Cerebellum (tissue), 4 donors: ENCODE measurements at places on chromosomes 7 and 10.

GRCh38 chr7:132395361-132395760 is 180.9 kb downstream of the PLXNA4 start:
- DNase-seq = no peak

DNA sequence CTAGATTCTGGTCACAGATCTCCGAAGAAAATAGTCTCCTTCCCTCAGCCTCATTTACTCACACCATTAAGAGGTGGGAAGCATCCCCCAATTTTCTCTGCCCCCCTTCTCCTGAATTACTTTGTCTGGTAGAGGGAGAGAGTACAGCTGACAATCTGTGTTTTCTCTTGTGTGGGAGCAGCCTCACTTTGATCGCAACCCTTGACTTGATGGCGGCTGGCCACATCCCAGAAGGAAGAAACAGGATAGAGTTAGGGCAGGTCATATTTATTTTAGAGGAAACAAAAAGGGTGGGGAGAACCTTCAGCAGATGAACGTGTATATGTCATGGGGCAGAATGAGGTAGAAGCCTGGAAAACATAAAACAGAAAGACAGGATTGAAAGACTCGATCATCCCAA is 82.4 kb upstream of the FAM171A1 start:
- DNase-seq = no peak

GRCh38 chr10:46787321-46787615 is 124.0 kb upstream of the PTPN20 start:
- DNase-seq = peak; percentile 18

GRCh38 chr7:155380221-155380861 is 77.6 kb upstream of the EN2 start:
- peak; percentile 88 for DNase-seq

DNA sequence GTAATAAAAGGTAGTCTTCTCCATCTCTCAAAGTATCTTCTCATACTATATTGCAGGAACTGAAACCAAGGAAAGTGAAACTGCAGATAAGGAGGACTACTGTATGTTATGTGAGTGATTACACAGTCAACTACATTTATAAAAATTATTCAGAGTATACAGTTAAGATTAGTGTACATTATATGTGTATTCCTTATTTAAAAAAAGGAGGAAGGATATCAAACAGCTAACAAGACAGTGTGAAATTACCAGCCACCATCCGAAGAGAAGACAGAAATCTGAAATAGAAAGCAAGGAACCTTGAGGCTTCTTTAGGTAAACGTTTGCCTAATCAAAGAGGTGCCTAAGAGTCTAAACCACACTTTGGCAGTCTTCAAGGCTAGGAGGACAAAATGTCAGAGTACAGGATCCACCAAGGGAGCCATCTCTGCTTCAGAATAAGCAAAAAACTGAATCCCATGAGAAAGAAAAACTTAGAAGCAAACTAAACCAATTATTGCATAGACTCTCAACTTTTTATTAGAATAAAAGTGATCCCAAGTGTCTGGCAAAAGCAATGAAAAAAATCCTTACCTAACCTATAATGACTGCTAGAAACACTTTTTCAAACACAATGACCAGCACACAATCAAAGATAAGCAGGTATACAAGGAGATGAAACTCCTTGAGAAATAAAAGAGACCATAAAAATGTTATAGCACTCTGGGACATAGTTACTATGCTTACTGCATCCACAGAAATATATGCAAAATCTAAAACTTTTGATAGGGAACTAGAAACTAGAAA is 6.4 kb downstream of the USP6NL start:
- DNase-seq = no peak

- no peak for DNase-seq
Observed at GRCh38 chr7:149430192-149430591, 30.7 kb downstream of the ZNF777 start.

DNA sequence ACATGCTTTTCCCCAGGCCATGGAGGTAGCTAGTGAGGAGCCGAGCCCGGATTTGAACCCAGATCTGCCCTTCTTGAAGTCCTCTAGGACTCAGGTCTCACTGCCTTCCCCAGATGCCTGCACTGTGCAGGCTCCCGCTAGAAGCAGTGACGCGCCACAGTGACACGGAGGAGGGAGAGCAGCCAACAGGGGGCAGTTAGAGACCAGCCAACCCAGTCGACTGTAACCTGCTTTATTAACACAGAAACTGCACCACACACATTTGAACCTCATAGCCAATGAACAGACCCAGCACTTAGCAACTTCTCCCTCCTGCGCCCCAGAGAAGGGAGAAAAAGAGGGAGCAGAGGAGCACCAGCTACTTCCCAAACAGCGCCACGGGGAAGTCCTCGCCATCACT is 27.4 kb downstream of the PILRA start:
- peak; percentile 79 for DNase-seq

DNA sequence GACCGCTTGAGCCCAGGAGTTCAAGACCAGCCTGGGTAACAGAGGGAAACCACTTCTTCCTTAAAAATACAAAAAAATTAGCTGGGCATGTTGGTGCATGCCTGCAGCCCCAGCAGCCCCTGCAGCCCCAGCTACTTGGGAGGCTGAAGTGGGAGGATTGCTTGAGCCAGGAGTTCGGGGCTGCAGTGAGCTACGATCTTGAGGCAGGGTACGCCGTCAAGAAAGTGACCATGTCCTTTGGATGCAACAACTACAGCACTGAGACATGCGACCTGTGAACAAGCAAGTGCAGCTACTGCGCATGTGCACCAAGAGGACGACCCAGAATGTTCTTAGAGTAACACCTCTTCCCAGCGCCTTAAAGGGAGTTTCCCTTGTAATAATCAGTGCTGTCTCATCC is 66.6 kb upstream of the ZNF479 start:
- DNase-seq = no peak

GRCh38 chr10:126595160-126595559 is 75.3 kb downstream of the C10orf90 start:
- DNase-seq = no peak

DNA sequence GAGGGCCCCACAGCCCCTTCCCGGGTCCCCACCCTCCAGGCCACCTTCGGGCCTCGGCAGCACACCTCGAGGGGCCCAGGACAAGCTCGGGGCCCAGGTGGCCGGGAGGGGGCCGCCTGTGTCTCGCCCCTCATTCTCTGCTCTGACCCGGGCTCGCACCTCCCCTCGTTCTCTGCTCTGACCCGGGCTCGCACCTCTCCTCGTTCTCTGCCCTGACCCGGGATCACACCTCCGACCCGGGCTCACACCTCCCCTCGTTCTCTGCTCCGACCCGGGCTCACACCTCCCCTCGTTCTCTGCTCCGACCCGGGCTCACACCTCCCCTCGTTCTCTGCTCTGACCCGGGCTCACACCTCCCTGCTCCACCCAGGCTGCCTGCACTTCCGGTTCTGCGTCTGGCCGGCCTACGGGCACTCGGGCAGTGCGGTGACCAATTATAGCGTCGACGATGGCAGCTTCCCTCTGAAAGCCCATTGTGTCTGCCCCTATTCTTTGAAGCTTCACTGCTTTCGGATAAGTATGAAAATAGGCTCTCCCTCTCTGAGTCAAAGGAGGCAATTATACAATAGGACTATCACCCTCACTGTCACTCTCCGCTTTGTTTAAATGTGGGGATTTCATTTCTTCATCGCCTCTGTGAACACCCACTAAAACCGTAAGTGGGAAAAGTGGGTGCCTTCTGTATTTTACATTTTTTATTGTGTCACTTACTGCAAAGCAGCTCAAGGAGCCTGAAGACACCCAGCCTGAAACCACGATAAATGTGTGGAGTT is 457.4 kb downstream of the DNAJB6 start:
- no peak for DNase-seq

- no peak for DNase-seq
Observed at GRCh38 chr7:77797734-77798393, 370 bp downstream of the TMEM60 start.

- DNase-seq = no peak
Observed at GRCh38 chr7:70092314-70093204, 494.3 kb downstream of the AUTS2 start.

- DNase-seq = no peak
Observed at GRCh38 chr7:29231671-29232232, 37.2 kb downstream of the CHN2 start.

GRCh38 chr7:85230623-85231022 is 43.8 kb upstream of the SEMA3D start:
- DNase-seq = no peak

- DNase-seq = no peak
Observed at GRCh38 chr7:31299336-31299735, 41.2 kb downstream of the NEUROD6 start.

GRCh38 chr10:126930131-126930882 is 25.1 kb downstream of the DOCK1 start:
- DNase-seq = no peak

- DNase-seq = peak; percentile 66
Observed at GRCh38 chr10:78436706-78437406, 403.2 kb downstream of the RPS24 start.

- no peak for DNase-seq
Observed at GRCh38 chr7:139479620-139480019, 3.9 kb downstream of the KLRG2 start.

DNA sequence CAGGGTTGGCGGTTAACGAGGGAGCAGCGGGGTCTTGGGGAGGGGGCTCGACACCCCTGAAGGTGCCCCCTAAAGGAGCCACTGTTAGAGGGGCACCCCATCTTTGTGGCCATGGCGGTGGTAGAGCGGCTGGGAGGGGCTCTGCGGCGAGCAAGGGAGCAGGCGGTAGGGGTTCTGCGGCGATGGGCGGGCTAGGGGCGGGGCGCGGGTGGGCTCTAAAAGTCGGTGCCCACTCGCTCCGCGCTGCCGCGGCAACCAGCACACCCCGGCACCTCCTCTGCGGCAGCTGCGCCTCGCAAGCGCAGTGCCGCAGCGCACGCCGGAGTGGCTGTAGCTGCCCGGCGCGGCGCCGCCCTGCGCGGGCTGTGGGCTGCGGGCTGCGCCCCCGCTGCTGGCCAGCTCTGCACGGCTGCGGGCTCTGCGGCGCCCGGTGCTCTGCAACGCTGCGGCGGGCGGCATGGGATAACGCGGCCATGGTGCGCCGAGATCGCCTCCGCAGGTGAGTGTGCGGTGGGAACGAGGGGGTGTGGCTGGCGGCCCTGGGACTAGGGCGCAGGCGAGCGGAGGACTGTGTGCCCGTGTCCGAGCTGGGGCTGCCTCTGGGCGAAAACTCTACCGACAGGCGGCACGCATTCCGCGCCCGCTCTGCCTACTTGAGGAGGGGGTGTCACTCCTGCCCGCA is at the start of gene MEST:
MEST (plus strand) TSS at position 245 of the 682 bp plus-strand sequence; CDS start at position 474, 229 bp downstream.
- no peak for DNase-seq

- no peak for DNase-seq
Observed at GRCh38 chr10:48496831-48497779, 107.8 kb downstream of the ARHGAP22 start.

- no peak for DNase-seq
Observed at GRCh38 chr10:68086011-68086410, 10.9 kb upstream of the HERC4 start.

DNA sequence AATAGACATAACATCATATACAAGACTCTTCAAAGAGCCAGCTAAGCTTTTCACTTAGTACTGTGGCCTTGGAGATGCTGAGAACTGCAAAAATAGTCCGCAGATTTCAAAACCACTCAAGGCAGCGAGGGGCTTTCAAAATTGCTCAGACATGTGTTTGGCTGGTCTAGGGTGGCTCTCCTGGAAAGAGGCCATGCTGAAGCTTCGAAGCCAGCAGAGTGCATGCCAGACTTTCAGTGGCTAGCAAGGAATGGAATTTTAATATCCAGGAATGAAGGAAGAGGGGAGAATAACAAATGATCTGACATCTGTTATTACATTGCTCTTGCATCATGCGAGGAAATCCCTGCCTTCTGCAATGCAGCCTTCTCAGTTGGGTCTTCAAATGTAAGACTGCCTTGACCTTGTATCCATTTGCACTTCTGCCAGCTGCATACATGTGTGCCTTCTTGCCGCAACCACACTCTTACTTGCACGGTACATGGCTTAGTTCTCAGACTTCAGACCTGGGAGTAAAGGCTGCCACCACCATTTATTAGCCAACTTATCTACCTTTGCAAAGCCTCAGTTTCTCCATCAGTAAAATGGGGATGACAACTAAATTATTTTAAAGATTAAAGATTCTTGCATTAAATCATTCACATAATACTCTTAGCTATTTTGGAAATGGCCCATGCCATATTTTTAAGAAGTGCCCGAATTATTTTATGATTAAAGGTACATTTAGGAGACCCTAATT is 55.9 kb downstream of the ITIH5 start:
- DNase-seq = peak; percentile 34

DNA sequence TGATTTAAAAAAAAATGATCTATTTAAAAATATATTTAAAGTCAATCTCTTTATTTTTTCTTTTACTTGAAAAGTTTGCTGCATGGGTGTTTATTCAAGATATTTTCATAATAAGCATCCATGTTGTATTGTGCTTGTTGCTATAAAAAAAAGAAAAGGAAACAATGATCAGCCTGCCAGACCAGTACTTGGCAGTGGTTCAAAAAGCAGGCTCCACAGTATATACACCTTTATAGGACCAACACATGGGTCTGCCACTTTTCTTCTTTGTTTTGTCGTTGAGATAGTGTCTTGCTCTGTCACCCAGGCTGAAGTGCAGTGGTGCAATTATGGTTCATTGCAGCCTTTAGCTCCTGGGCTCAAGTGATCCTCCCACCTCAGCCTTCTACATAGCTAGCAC is 228.0 kb downstream of the TWIST1 start:
- DNase-seq = no peak

DNA sequence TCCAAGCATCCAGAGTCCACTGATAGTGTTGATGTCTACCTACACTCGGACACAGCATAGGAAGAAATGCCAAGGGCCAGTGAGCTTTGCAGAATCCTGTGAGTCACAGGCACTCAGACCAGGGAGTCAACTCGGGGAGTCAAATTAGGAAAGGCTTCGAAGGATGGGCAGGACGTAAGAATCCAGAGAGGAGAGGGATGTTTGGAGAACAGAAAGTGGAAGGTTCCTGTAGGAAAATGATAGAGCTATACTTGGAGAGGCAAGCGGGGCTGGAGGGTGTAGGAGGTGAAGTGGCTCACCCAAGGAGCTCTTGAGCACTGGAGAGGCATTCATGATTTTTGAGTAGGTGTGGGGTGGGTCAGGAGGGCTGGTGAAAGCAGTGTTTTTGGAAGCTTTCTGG is 3.0 kb downstream of the ZYX start:
- DNase-seq = no peak

- no peak for DNase-seq
Observed at GRCh38 chr10:69631566-69631965, 1.5 kb downstream of the FAM241B start.

DNA sequence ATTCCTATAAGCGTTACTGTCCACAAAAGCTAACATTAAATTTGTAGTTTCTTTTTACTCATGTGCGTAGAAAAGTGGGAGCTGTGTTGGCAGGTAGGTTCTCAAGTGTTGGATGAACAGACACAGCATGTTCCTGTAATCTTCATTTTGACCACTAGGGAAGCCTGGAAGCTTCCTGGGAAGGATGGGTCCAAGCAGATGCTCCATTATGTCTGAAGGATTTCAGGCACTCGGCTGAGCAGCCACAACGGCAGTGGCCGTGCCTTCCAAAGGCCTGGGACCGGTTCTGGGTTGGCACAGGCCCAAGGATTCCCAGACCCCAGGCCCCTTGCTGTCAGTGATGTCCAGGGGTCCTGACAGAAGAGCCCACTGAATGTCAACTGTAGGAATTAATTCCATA is 386.3 kb downstream of the TNS3 start:
- no peak for DNase-seq

GRCh38 chr7:32263611-32264010 is 193.4 kb upstream of the PDE1C start:
- DNase-seq = no peak
